ENCODE measurements at places on chromosomes 2 and 18.

GRCh38 chr18:49524349-49524748, 37.3 kb upstream of the C18orf32 start:
- DNase-seq: no peak

GRCh38 chr2:46780801-46781445, 134.7 kb downstream of the MCFD2 start:
- DNase-seq: no peak

DNA sequence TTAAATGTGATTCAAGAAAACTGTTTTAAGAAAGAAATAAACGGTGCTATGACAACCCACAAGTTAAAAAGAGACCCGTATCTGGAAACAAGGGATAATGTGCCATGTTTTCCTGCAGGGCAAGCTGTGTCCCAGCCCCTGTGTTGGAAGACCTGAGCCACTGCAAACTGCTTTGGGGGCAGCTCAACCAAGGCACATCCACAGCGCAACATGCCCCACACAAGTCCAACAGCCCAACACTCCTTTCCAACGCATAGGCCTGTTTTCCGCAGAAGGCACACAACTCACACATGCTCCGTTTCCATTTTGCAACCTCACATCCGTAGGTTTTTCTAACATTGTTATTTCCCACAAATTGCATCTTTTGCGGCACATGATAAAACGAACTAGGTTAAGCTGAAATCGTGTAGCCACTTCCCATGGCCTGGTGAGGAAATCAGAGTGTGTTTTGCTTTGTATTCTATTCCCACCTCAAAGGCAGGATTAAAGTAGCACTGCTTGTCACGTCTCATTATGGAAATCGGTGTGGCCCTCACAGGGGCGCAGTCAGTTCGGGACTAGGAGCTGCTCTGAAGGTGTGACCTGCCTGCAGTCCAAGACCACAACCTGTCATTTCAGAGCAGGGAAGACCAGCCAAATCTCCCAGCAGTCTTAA, 50.5 kb upstream of the ZNF516 start:
- no peak for DNase-seq

GRCh38 chr18:45726603-45727002, 2.6 kb downstream of the SLC14A1 start:
- no peak for DNase-seq

DNA sequence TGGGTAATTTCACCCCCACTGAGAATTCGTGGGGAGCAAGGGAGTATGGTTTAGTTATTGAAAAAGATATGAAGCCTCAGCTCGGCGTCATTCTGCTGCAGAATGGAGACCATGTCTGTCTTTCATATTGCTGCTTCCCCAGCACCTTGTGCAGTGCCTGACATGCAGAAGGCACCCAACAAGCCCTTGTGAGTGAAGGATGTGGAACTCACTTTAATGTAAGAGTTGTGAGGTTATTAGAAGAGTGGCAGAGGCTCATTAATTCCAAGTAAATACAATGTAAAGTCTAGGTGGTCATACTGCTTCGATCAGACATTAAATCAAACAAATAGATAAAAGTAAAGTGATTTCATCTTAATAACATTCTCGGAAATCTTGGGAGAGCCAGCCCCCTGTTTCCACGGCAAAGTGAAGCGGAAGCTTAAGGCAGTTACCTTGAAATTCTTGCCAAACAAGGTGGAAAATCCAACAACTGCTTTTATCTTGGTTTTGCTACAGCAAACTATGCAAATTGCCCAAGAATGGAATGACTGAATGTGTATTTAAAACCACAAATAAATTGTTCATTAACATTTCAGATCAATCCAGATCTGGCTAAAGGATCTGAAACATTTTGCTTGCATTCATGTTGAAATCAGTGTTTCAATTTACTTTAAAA, 9.6 kb downstream of the CFAP221 start:
- DNase-seq: no peak

DNA sequence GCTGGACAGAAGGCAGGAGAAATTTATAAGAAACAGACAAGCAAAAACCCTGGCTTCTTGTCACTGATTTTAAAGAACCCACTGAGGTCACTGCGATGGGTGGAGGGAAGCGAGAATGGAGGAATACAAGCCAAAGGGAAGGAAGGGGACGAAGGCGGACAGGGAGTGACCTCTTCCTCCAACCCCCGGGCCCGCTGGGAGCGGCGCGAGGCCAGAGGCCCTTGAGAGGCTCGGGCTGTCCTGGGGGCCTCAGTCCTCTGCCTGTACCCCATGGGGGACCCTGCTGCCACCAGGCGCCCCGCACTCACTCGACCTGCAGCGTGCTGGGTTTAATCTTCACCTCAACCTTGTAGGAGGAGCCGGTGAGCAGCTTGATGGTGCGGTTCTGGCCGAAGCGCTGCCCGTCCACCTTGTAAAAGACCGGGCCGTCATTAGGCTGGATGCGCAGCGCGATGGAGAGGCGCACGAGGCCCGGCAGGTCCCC, 793 bp downstream of the CNRIP1 start:
- DNase-seq: no peak

GRCh38 chr2:229798446-229799155, 84.2 kb upstream of the DNER start:
- no peak for DNase-seq

DNA sequence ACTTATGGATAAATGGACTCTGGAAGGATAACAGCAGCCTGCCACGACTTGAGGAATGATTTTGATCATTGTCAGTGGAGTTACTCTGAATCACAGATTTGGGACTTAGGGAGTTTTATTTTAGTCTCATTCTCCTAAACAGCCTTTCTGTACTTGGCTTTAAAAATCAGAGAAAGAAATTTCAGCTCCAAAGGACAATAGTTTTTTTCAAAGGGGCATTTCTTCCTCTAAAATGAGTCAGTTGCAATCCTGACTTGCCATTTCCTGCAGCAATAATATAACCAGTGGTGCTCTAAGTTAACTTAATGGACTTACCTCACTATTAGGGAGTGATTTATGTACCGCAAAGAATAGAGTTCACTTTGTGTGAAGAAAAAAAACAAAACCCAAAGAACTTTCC, 35.1 kb upstream of the MTX2 start:
- DNase-seq: no peak

GRCh38 chr2:159807183-159808031, 9.4 kb upstream of the CD302 start:
- DNase-seq: no peak

DNA sequence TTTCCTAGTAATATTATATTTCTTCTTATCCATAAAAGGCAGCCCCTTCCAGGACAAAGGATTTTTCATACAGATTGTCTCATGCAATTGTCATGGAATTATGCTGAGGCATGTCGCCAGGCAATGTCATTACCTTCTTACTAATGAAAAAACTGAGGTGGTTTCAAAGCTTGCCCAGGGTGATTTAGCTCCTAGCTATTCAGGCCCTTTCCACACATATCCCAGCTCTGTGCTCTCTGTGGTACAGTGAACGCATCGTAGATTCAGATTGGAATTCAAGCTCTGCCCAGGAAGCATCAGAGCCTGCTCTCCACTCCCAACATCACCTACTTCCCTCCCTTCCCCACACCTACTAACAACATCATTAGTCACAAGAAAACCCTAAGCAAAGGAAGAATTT, 60.1 kb downstream of the ATP8B1 start:
- DNase-seq: no peak

DNA sequence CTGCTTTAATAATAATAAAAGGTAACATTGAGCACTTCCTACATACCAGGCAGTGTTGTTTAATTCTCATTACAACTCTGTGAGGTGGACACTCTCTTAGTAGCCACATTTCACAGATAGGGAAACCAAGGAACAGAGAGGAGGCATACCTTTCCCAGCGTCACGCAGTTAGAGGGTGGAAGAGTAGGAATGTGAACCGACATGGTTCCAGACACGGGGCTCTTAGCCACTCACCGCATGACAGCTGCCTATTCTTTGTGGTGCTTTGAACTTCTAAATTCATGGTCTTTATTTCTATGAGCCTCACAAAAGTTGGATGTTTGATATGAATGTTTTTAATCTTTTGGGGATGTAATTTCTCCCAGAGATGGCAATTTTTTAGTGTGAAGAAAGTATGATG, 76.0 kb downstream of the OSBPL6 start:
- DNase-seq: no peak

DNA sequence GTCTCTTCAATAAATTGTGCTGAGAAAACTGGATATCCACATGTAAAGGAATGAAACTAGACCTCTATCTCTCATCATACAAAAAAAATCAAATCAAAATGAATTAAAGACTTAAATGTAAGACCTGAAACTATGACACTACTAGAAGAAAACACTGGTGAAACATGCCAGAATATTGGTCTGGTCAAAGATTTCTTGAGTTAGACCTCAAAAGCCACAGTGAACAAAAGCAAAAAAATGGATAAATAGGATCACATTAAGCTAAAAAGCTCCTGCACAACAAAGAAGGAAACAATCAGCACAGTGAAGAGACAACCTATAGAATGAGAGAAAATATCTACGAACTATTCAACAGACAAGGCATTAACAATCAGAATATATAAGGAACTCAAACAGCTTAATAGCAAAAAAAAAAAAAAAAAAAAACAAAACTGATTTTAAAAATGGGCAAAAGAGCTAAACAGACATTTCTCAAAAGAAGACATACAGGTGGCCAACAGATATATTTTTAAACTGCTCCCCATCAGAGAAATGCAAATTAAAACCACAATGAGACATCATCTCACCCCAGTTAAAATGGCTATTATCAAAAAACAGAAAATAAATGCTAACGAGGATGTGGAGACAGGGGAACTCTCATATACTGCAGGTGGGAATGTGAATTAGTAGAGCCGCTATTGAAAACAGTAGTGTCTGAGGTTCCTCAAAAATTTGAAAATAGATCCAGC, 66.3 kb downstream of the NCKAP1 start:
- DNase-seq: no peak

- DNase-seq: no peak
Measured at GRCh38 chr2:220987839-220988238, 584.3 kb downstream of the EPHA4 start.

Measured in activated T-cell treated with anti-CD3 and anti-CD28 coated beads for 4 hours (primary cell).